ENCODE measurements at places on chromosomes 5 and 9.

- no peak for DNase-seq
These were observed 26.5 kb upstream of the KIF12 start for GRCh38 chr9:114125476-114126013.

GRCh38 chr5:66892716-66893115, 296.5 kb downstream of the MAST4 start:
- no peak for DNase-seq

DNA sequence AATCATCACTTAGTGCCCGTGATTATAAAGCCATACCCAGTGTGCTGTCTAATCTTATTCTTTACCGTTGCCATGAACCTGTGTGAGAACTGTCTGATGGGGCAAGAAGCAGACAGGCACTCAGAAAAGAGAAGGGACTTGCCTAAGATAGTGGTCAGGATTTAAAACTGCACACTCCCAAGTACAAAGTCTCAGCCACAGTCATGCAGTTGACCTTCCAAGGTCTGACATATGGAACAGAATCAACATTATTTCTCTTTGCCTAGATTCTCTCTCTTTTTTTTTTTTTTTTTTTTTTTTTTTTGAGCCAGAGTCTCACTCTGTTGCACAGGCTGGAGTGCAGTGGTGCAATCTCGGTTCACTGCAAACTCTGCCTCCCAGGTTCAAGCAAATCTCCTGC, 1.9 kb upstream of the PPP2CA start:
- no peak for DNase-seq

DNA sequence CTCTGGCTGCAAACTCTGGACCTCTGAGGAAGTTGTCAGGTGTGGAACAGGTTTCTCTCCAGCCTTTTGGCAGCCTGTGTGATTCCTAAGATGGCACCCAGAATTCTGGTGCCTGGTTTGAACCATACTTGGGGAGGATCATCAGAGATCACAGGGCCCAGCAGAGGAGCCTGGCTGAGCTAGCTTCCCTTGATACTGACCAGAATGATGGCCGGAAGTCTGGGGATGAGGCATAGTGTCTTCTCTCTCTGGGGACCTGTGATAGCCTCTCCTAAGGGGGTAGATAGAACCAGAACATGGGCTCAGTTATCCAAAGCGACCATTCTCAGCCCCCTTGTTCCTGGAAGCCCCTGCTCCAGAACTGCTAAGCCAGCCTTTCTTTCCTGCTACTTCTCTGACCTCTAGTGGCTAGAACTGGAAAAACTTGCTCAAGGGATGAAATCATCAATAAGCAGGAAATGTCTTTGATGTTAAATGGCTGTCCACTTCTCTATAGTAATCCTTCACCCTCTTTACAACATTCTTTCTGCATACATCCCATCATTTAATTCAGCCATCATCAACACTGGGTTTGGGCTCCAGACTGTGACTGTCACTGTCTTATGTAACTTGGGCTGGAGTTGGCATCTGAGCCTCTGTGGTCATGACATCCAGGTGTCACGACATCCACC, 55.1 kb downstream of the C9orf152 start:
- DNase-seq = no peak

- no peak for DNase-seq
These were observed 403.5 kb upstream of the ST8SIA4 start for GRCh38 chr5:101306391-101307137.

DNA sequence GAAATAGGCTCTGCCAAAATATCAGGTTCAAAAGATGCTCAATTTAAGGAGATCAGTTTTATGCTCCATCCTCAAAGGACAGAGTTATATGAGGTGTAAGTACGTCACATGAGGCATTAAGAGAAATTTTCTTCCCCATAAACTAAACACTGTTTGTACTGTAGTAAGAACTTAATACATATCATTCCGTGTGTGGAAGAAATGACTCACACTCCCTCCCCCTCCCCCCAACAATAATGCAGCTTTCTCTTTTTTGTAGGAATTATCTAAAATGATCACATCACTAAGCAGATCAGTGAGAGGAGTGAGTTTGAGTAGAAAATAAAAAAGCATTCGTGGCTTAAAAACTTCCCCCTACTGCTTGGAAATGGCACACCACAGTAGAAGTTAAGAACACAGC, 2.2 kb downstream of the CDH12 start:
- no peak for DNase-seq

DNA sequence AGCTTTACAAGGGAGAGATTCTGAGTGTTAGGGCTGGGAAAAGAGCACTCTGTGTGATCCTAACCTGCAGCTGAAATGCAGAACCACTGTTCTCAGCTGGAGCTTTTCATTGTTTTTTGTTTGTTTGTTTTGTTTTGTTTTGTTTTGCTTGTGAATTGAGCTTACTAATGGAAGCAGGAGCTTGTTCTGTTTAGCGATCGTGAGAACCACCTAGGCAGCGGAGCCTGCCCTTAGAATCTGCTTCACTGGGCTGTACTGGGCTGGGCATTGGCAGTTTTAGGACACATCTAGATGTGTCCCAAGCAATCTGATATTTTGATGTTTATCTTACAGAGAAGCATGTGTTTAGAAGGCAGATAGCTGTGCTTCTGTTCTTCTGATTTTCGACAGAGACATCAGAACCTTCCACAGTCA, 14.3 kb downstream of the SYK start:
- no peak for DNase-seq

Measured in hepatic stellate cell (primary cell).